ENCODE measurements at places on chromosomes 1 and 21.

DNA sequence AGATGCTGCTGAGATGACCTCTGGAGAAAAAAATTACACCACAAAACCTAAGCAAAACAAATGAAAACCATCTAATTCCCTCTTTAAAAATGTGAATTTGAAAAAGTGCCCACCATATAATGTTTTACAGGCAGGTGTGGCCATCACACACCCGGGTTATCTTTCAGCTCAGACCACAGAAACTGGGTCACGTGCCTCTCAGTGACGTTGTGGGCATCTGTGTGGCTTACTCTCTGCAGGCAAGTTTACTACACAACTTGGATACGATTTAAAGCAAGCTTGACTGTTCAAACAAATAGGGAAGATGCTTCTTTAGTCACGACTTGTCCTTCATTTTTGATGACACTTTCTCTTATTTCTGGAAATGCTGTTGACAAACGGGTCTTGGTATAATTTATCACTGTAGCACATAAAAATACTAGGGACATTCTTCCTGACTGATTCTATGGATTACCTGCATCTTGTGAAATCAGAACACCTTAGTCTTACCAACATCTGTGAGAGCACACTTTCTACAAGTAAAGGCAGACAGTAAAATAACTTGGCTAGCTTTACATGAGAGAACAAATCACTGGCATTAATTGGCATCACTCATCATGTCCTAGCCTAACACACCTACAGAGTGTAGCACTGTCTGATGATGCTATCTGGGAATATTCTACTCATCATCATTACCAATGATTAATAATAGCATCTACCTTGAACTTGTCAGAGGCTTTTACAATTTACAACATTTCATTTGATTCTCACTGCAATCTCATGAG lies 89.3 kb upstream of the EDEM3 start:
- peak; percentile 18 for DNase-seq

- no peak for DNase-seq
These were observed 29.6 kb downstream of the SETD4 start for GRCh38 chr21:36030581-36031189.

DNA sequence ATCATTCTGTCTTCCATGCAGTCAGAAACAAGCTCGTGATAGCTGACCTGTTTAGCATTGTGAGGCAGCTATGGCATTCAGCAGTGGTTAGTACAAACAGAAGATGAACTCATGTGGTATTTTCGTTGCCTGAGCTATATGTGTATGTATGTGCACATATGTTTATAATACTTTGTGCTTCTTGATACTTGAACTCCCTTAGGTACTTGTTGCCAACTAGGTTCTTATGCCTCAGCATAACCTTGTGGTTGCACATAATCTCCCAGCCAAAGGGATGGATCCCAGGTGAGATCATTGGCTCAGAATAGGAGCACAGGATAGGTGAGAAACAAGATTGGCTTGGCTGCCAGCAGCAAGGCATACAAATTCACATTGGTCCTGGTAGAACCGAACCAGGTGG lies 86.1 kb downstream of the VPS26C start:
- no peak for DNase-seq

DNA sequence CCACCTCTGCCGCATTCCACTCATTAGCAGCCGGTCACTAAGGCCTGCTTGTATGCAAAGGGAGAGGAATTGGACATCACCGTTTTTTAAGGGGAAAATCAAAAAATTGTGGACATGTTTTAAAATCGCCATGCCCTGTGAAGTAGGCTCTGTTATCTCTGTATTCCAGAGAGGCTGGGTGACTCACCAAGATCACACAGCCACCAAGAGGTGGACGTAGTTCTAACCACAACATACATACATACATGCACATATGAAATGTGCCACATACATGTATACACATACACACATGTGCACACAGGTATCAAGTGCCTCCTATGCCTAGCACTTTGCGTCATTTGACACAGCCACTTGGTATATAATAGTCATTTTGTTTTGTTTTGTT lies 16.0 kb upstream of the ZSCAN20 start:
- no peak for DNase-seq

GRCh38 chr1:151165281-151165737 lies 393 bp downstream of the LYSMD1 start:
- no peak for DNase-seq

All from activated T-helper 1 cell treated with anti-CD3 and anti-CD28 coated beads, Interleukin-2, amount 50 U/mL, for 16 hours (primary cell).